ENCODE measurements at places on chromosomes 2 and 18.

DNA sequence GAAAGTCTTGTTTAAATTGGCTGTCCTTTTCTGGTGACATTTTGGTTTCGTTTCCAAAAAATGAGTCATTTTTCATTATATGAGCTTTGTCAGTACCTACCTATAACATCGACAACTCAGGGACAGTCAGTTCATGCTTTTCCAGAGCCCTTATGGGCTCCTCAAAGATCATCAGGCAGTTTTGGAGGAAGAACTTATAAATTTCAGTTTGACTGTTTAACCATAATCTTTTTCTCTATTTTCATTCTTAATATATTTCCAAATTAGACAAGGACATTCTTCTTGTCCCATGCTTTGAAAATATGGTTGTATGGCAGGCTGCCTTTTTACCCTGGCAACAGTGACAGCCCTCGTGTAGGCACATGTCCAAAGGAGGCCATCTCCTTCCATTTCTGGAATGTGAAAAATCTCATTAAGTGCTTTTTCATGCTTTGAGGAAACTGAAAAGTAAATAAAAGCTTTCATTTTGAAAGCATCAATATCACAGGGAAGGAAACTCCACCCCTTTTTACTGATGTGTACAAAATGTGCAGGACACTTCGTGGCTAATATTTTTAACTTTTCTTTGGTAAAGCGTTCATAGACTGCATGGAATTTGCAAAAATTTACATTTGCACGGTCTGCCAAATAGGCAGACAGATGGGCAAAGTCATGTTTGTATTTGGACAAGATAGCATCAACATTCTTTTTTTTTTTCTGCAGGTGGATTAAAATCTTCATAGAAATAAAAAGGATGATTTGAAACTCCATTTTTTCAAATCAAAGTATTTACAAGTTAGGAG is 7.2 kb upstream of the PROC start:
- DNase-seq: no peak

- peak; percentile 17 for DNase-seq
These were observed 201.0 kb downstream of the NDUFA10 start for GRCh38 chr2:239824046-239824694.

DNA sequence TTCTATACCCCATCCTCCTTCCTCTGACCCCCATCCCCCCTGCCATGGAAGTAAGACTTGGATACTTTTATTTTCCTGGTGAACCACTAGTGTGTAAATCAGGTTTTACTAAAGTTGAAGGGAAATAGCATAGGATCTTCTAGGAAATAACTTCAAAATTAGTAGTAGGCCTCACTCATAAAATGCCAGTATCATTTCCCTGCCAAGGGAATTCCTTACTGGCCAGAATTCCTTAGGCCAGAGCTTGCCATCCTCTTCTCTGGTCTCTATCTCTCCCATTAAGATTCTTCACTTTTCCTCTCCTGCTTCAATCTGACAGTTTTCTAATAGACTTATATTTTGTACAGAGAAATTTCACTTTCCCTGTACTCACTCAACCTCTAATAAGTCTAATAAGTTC is 322.8 kb upstream of the TANK start:
- DNase-seq: no peak

DNA sequence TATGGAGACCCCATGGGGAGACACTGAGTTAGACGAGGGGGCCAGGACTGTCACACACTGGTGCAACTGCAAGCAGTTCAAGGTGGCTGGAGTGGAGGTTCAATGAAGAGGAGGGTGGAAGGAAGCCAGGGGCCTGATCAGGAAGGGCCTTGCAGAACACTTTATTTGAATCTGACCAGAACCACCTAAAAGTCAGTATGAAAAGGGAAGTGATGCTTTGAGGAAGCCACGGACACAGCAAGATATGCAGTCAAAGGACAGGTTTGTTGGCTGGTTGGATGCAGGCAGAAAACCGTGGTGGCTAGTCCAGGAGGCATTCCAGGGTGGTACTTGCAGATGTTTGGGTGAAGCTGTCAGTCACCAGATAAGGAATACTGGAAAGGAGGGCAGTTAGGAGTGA is 3.5 kb upstream of the FAM124B start:
- DNase-seq: no peak

- no peak for DNase-seq
These were observed 40.2 kb downstream of the LPIN1 start for GRCh38 chr2:11786592-11786991.

DNA sequence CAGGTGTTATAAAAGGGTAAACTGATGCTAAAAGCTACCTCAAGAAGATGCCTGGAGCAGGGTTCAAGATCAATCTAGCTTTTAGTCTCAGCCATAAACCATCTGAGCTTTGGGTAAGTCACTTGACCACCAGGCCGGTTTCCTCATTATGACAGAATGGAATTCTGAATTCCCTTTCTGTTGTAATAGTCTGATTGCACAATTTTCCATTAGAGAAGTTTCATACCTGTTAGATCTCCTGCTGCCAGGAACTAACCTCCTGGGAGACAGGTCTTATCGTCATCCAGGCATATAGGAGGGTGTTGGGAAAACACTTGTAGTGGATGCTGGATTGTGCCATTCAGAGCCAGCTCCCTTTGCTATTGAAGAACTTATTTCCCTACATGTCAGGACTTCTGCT is 272.5 kb downstream of the TDRD15 start:
- DNase-seq: no peak

GRCh38 chr2:25939257-25939668 is 43.0 kb downstream of the KIF3C start:
- DNase-seq: no peak

DNA sequence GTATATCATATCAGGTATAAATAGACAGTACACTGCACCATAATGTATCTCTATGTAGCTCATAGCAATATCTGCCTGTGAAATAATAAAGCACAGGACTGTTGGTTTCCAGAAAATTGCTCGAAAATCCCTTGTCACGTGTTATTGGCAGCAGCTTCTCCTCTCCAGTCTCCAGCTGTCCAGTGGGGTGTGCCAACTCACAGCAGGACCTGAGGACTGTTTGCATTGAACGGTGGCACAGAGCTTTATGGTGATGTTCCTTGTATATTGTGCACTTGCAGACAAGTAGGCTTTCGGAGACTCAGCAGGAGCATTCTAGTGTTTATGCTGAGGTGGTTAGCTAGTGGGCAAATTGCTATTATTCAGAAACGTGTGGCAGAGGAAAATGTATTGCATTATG is 182.2 kb upstream of the ATP5MC3 start:
- DNase-seq: peak; percentile 19

DNA sequence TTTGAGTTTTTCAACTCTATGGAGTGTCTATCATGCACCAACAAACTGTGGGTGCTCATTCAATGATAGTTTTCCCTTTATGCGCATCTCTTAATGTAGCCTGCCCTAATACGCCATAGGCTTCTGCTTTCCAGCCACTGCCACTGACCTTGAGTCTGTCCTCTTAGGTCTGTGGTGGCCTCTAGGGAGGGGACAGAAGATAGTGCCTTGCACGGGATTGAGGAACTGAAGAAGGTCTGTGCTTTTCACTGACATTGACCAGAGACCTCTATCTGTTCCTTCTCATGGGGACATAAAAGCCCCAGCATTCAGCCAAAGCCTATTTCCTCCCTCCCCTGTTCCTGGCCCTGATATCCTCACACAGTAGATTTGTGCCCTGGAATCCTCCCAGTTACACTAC is 2.3 kb downstream of the GCKR start:
- DNase-seq: no peak

DNA sequence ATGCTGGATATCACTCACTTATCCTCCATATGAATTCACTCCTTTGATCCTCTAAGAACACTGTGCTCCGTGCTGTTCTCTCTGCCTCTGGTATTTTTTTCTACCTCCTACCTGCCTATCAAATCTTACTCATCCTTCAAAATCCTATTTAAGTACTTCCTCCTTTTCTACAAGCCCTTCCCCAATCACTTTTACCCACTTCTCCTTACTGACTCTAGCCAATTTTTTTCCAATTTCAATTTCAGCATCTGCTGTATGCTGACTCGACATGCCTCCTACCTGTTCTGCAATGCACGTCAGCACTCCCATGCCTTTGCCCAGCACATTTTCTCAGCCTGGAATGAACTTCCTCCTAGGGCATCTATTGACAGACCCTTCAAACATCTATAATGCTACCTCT is 37.3 kb upstream of the LNPK start:
- DNase-seq: no peak

- DNase-seq: no peak
These were observed 33.9 kb upstream of the IKZF2 start for GRCh38 chr2:213185147-213185822.

- DNase-seq: no peak
These were observed 990.9 kb upstream of the ACVR2A start for GRCh38 chr2:146853741-146854444.

GRCh38 chr2:74816540-74817303 is 17.2 kb upstream of the HK2 start:
- no peak for DNase-seq

GRCh38 chr2:207041786-207042554 is 102.7 kb downstream of the CPO start:
- DNase-seq: no peak

GRCh38 chr2:14743861-14744260 is 111.3 kb downstream of the LRATD1 start:
- no peak for DNase-seq

DNA sequence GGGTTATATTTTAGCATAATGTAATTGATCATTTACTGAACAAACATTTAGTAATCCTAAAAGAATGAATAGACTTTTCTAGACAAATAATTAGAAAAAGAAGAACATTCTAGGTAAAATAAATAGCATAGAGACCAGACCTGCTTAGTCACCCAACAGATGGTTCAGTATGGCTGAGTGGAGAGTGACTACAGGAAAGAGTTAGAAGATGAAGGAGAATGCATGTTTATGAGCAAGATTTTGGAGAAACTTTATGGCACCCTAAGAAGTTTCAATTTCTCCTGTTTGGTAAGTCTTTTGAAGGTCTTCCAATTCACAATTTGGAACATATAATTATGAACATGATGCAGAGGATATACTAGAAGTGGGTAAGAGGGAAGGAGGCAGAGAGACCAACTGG is 32.9 kb downstream of the FAP start:
- DNase-seq: no peak

DNA sequence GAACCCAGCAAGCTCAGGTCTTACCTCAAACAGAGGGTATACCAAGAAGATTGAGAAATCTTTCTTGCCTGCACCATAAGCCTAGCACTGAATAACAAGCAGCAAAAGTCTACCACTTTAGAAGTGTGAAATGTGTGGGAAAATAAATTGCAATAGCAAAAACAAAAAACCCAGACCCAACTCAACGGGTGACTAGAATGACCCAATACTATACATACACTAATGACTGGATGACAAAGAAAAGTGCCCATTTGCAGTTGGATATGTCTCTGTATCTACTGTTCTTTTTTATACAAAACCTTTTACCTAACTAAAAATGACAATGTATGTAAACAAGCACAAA is 950.6 kb downstream of the TRIB2 start:
- no peak for DNase-seq

DNA sequence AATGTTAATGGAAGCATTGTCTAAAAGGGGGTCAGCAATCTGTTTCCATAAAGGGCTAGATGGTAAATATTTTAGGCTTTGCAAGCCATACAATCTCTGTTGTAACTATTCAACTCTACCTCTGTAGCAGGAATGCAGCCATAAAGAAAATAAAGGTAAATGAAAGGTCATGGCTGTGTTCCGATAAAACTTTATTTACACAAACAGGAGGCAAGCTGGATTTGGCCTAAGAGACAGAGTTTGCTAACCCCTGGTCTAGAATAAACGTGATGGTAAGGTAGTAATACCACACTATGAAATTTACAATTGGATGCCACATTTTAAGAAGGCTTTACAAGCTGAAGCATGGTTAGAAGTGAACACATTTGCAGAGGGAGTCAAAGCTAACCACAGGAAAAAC is 91.4 kb downstream of the EXOC6B start:
- DNase-seq: no peak

DNA sequence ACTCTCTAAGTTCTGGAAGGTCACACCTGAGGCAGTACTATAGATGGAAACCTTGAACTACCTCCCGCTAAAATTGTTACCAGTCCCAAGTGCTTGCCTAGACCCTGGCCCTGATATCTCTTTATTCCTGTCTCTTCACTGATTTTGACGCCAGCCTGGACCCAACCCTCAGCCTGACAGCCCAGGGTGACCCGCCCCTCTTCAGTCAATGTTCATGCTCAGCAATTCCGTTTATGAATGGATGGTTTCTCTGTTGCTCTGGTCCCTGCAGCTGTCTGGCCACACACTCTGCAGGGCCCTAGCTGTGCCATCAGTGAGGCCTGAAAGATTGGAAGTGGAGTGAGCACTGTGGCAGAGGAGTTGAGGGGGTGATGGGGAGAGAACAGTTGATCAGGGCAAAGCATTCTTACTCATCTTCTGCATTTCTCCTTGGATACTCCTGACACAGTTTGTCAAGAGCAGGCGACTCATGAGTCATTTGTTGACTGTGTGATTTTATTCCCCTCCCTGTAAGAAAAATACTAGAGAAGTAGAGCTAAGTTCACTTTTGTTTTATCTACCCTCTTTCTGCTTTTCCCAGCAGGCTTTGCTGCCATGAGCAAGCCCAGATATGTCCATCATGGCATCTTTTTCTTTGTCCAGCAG is 46.0 kb downstream of the NPAS2 start:
- DNase-seq: no peak

DNA sequence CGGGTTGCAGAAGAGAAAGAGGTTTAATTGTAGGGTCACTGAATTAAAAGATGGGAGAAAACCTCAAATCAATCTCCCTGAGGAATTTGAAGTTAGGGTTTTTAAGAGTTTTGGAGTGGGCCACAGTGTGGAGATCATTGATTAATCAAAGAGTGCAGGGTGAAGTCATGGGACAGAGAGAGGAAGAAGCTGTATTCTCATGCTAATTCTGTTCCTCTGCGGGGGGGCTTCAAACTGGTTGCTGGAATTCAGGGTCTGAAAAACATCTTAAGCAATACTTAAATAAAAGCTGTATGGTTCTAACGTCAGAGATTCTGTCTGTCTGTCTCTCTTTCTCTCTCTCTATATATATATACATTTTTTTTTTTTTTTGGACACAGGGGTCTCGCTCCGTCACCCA is 169.8 kb upstream of the SPATS2L start:
- no peak for DNase-seq

- DNase-seq: no peak
These were observed 36.2 kb upstream of the MAT2A start for GRCh38 chr2:85502720-85503119.

DNA sequence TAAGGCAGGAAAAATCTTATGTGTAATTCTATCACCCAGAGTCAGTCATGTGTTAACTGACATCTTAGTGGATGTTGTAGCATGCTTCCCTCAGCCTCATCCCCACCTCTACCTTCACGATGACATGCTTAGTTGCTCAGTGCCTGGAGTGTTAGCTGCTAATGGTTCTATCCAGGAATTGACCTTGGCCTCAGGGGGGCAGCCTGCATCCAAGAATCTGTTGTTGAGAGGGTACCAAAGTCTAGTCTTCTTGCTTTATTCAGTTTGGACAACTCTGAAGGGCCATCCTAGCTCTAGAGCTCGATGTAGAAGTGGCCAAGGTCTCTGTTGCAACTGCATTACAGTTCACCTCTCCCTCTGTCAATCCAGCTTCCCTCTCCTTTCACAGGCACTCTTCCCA is 61.2 kb downstream of the ACYP2 start:
- no peak for DNase-seq
